ENCODE measurements at places on chromosomes 4 and X.

- H3K27me3 ChIP-seq, result no peaks in the 10 kb centered on the region
- no peak for DNase-seq
- H3K36me3 ChIP-seq, result peaks cover 78% of the 10 kb centered on the region
- H3K4me3 ChIP-seq, result no peak overlapping the region
These were observed 39.4 kb downstream of the NOCT start for GRCh38 chr4:139054791-139055505.

DNA sequence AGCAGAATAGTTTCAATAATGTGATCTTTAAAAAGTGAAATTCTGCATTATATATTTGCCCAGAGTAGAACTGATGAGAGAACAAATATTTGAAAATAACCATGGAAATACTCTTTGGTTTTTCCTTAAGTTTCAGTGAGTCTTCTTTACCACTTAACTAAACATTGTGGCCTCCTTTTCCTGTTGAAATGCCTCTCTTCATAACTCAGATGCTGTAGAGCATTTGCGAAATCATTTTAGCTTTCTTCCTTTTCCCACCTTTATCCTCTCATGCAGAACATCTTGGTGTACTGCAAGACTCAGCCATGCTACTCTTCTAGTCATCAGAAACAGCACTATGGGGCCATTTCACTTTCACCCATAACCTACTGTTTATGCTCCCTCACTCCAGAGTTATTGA is 48.2 kb downstream of the CASK start:
- H3K4me3 ChIP-seq, result no peak overlapping the region
- no peaks in the 10 kb centered on the region for H3K4me1 ChIP-seq
- no peaks in the 10 kb centered on the region for H3K36me3 ChIP-seq

DNA sequence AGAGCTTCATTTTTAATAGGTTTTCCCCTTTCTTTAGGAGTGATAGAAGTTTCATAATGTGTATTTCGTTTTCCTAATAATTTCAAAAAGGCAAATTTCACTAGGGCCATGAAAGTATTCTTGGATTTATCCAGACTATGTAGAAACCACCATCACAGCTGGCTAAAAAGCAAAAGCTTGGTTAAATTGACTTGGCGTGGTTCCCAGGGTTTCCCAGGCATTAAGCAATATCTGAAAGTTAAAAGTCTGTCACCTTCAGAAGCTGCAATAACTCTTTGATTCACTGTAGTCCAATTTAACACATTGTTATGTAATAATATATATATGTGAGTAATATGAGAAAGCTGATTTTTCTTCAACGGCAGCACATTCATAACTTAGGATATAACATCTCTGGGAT is 38.3 kb downstream of the NDNF start:
- no peak overlapping the region for H3K4me3 ChIP-seq
- no peak for DNase-seq
- H3K27ac ChIP-seq, result no peak overlapping the region
- no peaks in the 10 kb centered on the region for H3K4me1 ChIP-seq
- no peaks in the 10 kb centered on the region for H3K27me3 ChIP-seq

DNA sequence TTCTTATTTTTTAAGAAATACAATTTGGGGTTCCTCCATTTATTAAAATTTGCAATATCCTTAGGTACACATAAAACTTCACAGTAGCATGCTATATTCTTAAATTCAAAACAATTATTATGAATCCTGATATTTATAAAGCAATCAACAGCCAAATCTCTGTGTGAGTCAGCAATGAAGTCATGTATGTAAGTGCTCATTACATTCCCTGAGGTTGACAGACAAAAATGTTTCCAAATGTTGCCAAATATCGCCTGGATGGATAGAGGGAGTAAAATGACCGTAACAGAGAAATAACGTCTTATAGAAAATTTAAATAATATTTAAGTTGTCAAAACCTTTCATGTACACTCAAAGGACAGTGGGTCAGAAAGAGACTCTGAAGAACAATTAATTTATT is 220.0 kb downstream of the PCDH18 start:
- peaks cover 1% of the 10 kb centered on the region for H3K4me1 ChIP-seq
- H3K27ac ChIP-seq, result no peak overlapping the region
- no peak for DNase-seq
- no peaks in the 10 kb centered on the region for H3K27me3 ChIP-seq

DNA sequence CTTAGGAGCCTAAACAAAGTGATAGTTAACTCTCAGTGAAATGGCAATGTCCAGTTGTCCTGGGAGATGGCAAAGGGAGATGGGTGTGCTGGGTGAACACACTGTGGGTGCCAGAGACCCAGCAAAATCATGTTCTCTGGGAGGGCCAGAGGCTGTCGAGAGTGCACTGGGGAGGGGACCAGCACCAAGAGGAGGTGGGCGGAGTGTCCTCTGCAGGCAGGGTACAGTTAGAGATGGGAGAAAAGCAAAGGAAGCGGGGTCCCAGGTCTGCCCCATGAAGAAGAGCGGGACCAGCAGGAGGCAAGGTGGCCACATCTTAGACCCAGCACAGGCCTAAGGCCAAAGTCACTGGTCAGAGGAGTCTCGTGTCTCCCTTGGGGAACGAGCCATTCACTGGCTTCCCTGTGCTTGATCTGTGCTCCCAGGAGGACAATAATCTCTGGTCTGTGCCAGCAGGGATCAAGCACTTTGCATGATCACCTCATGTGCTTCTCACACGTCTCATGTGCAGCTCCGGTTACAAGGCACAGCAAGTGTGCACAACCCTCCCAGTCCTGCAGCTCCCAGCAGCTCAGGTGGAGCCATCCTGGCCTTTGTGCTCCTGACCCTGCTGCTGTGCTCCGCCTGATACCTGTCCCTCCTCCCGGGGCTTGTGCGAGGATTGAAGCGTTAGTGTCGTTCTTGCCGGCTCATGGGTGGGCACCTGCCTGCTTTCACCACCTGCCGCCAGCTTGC is 100.9 kb downstream of the FAM53A start:
- H3K4me3 ChIP-seq, result no peak overlapping the region
- peak; percentile 61 for DNase-seq
- no peak overlapping the region for H3K27ac ChIP-seq
- no peaks in the 10 kb centered on the region for H3K27me3 ChIP-seq
- no peaks in the 10 kb centered on the region for H3K36me3 ChIP-seq

DNA sequence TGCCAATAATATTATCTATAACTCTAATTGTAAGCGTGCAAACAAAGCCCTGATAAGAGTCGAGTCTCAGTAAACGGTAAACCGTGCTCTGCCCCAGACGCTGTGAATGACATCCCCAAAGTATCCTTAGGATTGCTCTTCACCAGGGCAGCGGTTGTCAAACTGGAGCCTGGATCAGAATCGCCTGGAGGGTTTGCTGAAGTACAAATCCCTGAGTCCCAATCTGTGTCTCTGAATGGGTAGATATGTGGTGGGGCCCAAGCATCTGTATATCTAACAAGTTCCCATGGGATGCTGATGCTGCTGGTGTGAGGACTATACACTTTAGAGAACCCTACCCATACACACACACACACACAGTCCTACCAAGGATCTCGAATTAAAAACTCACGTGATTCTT is 813 bp upstream of the APBB2 start:
- peaks cover 16% of the 10 kb centered on the region for H3K4me1 ChIP-seq
- no peak for DNase-seq
- peak overlapping the region; percentile 94 for H3K4me3 ChIP-seq
- H3K36me3 ChIP-seq, result no peaks in the 10 kb centered on the region
- H3K27me3 ChIP-seq, result no peaks in the 10 kb centered on the region
- peak overlapping the region; percentile 92 for H3K27ac ChIP-seq

- no peaks in the 10 kb centered on the region for H3K4me1 ChIP-seq
- H3K36me3 ChIP-seq, result no peaks in the 10 kb centered on the region
- H3K27me3 ChIP-seq, result no peaks in the 10 kb centered on the region
- no peak overlapping the region for H3K27ac ChIP-seq
These were observed 279.2 kb upstream of the FGF16 start for GRCh38 chrX:77167993-77168392.
